ENCODE measurements at places on chromosomes 13 and 19. TPM values are rescaled to one million over a fixed set of nuclear protein-coding genes. Genes with fewer than 3 reads are reported as not detected.

The SACS gene
- 73.0 TPM for total RNA-seq

The TGFB1 gene
- 17.4 TPM for total RNA-seq

The PEG3 gene
- not detected for total RNA-seq

The PRR20D gene
- total RNA-seq = not detected

Data from HT1080 (cell line).